ENCODE measurements at places on chromosomes 3 and 15. TPM values are rescaled to one million over a fixed set of nuclear protein-coding genes. Genes with fewer than 3 reads are reported as not detected.

PTPN23 gene
- 20.0 TPM for total RNA-seq

- no peak for DNase-seq
These were observed at the start of gene GCNT3 for GRCh38 chr15:59611276-59612260. TSS of gene GCNT3 (plus strand) at chr15:59611783. CDS start at chr15:59618239, 6,456 bp downstream.

DNA sequence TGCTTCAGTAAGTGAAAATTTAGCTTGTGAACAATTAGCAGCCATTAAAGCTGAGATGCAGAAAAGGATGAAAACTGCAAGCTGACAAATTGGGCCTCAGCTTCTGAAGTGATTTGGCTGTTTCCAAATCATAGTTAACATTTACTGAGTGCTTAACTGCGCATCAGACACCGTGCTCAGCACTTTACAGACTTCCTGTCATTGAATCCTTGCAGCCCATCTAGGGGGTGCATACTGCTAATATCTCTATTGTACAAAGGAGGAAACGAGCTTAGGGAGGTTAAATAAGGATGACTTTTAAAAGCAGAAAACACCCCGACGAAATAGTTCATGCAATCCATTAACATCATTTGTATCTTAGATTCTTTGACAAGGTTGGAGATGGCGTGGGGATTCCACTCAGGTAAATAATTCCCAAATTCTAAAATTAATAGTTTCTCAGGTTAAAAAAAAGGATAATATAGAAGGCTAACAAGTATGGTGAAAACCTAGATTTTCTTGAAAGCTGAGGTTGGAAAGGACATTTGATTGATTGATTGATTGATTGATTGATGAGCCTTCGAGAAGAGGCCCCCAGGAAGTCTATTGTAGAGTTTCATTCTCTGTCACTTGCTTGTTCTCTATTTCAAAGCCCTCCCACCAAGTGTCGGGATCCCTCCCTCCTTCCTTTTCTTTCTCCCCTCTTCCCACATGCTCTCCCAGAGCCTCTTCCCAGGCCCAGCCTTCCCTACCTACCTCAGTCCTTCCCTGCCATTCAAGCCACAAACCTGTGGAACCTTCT lies 23.5 kb upstream of the EPHB3 start:
- no peak for DNase-seq

DNA sequence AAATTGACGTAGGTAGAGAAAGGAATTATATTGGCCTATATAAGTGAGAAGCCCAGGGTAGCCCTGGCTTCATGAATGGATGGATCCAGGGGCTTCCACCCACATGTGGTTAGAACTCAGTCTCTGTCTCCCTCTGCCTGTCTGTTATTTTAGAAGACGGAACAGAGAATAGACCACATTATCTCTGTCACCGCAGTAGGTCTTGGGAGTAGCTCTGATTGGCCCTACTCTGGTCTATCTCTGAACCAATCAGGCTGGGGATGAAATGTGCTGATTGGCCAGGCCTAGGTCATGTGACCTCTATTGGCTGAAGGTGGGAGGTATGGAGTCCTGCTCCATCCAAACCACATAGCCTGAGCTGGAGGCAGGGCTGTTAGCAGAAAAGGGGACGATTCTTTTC lies 143.0 kb upstream of the PRR23C start:
- no peak for DNase-seq

DNA sequence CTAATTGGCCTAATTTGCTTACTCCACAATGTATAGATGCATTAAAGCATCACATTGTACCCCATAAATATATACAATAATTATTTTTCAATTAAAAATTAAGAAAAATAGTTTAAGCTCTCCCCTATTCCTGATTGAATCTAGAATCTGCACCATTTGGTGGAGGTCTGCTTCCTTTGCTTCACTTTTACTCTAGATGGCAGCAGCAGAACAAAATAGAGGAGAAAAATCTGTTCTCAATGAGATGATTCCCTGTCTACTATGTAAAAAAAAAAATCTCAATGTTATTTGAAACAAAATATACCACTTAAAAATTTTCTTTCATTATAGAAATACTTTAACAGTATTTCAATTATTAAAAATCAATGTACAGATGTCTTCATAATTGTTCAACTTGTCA lies 109.6 kb upstream of the FXR1 start:
- DNase-seq: no peak

- no peak for DNase-seq
These were observed 790 bp downstream of the PARP14 start for GRCh38 chr3:122681284-122681973.
